ENCODE measurements at places on chromosomes 2 and 18.

- no peak for DNase-seq
Measured at GRCh38 chr2:134146620-134147019, 107.3 kb upstream of the MGAT5 start.

GRCh38 chr2:12291303-12291702 is 425.4 kb upstream of the TRIB2 start:
- no peak for DNase-seq

DNA sequence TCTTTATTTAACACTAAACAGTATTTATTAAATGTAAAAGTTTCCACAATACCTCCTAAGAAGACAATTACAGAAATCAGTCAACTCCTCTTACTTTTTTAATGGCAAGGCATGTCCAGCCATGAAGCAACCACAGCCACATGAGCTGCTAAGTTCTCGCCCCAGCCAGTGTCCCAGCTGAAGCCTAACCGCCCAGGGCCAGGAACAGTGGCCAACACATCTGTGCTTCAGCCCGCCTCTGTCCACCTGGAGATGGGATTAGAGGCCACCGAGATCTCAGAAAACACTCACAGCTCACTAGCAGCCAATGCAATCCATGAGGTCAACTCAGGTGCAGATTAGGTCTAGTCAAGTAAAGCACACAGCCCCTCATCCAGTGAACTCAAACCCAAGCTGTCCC is 40.2 kb downstream of the PID1 start:
- DNase-seq, result no peak

GRCh38 chr18:13412901-13413300 is 194.3 kb downstream of the LDLRAD4 start:
- DNase-seq, result no peak

- no peak for DNase-seq
Measured at GRCh38 chr2:70795164-70795995, 4.9 kb upstream of the FIGLA start.

DNA sequence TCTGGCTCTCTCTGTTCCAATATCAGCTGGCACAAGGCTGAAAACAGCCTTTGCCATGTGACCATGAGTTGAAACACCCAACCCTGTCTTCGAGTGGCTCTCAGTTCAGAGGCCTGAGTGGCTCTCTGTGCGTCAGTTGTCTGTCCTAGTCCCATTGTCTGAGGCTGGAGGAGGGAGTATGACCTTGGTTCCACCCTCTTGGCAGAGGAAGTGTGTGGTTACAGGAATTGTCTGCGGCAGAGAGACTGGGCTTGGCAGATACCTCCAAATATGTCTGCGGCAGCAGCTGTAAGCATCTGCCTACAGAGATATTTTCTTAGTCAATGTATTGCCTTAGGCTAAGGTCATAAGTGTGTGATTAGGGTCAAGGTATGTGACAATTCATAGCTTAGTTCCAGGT is 32.6 kb downstream of the CNGA3 start:
- DNase-seq, result no peak

- DNase-seq, result no peak
Measured at GRCh38 chr2:116952254-116952653, 862.2 kb upstream of the DDX18 start.

- DNase-seq, result no peak
Measured at GRCh38 chr18:54983791-54984190, 24.5 kb upstream of the CCDC68 start.

- peak; percentile 86 for DNase-seq
Measured at GRCh38 chr2:134670955-134671354, 47.8 kb downstream of the TMEM163 start.

DNA sequence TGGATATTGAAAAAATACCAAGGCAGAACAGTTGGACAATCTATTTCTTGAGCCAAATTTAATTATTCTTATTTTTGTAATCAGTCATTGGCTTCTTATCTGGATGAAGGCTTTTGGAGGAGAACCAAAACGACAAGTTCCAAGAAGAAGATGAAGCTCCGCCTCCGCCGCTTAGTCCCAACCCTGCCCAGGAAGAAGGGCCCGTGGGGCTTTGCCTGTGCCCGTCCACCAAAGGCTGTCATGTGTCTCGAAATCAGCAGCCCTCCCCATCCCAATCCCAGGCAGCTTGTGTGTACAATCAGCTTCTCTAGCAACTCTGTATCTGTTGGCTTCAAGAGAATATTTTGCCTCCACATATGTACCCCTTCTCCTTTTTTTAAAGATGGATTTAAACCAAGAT is 24.6 kb downstream of the PTRHD1 start:
- no peak for DNase-seq

- DNase-seq, result no peak
Measured at GRCh38 chr2:101396316-101396717, 9.0 kb upstream of the CREG2 start.

DNA sequence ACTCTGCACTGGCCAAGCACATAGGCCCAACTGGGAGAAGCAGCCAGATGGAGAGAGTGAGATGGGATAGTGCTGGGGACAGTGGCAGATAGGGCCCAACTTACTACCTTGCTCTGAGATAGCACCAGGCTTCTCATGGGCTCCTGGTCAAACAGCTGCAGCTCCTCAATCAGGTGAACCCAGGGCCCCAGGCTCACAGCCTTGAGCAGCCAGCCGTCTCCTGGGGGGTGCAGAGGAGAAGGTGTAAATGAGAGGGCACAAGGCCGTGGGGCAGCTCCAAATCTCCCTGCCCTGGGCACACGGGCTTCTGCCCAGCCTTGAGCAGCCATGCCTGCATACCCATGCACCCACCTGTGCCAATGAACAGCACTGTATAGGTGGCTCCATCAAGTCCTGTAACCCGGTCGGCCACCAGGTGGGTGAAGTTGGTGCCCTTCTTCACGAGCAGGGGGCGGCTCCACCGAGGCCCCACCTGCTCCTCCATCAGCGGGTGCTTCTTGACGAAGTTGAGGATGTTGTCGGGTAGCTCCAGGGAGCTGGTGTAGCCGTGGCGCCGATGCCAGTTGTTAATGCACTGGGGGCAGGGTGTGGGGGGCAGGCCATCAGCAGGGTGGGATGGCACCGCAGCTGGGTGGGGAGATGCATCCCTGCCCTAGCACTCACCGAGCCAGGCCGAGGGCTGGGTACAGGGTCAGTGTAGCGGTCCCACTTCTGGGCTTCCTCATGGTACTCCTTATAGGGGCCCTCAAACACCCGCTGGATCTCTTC is 5.9 kb upstream of the ANKRD39 start:
- no peak for DNase-seq

GRCh38 chr18:31454066-31454708 is 6.6 kb downstream of the DSG3 start:
- DNase-seq, result no peak

DNA sequence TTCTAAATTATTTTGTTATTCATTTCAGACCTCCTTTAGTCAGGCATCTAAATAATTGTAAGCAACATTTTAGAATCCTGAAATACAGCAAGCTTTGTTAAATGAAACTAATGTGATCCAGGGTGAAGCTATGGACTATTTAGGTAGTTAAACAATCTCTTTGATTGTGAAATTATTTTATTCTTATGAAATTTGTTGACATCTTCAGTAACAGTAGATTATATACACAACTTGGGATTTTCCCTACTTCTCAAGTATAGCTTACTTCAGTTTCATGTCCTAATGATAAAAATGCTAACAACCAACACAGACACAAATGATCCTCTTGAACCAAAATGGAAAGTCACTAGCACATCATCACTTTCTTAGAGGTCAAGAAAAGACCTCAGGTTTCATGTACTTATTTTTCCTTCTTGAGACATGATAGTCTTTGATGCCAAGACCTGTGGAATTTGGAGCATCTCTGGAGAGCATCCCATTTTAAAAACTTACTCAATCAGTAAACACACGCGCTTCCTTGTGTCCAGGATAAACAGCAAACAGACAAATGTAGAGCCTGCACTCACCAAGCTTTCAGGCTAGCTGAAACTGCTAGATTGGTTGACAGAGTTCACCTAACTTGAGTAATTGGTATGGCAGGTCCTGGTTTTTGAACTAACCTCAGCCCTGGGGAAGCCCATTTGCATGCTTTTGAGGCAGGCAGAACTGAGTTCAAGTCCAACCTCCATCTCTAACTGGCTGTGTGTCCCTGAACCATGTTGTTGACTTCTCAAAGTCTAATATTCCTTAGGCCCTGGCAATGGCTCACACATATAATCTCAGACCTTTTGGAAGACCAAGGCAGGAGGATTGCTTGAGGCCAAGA is 47.8 kb downstream of the KCTD18 start:
- no peak for DNase-seq

DNA sequence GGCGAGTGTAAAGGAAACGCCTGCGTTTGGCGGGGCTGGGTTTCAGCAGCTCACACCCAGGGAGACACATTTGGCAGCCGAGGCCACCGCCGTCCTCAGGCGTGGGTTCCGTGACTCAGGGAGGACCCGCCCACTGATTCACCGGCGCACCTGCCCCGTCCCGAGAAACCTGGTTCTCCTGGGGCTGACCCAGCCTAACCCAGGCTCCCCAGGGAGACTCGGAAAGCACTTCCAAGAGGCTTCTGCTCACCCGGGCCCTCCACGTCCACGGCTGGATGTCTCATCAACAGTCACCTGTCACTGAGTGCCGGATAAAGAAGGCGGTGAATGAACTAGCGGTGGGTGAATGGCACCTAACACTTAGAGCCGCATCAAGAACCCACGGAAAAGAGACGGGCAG is 126.4 kb upstream of the CTDP1 start:
- DNase-seq, result no peak

- no peak for DNase-seq
Measured at GRCh38 chr2:140079038-140079437, 1298.8 kb upstream of the NXPH2 start.

- no peak for DNase-seq
Measured at GRCh38 chr2:238242731-238243495, 3.1 kb upstream of the HES6 start.

- no peak for DNase-seq
Measured at GRCh38 chr2:14516844-14517243, 115.7 kb upstream of the LRATD1 start.

DNA sequence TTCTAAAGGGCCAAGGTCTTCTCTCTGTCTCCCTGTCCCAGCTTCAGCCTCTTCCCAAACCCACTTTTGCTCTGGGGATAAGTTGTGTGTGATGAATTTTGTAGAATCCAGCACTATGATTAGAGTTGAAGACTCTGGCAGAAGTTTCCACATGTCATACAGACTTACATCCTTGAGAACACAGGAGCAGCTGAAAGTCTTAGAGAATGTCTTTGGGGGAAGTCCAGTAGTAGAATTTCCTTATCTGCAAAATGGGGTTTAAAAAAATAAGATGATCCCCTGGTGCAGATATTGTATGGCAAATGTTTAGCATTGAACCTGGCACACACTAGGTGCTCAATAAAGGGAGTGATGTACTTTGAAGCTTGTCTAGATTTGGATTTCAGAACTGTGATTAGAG is 65.2 kb downstream of the TMEM247 start:
- DNase-seq, result no peak

GRCh38 chr2:19538411-19538963 is 180.1 kb upstream of the OSR1 start:
- no peak for DNase-seq

- no peak for DNase-seq
Measured at GRCh38 chr2:191436368-191437055, 191.3 kb downstream of the MYO1B start.

- DNase-seq, result no peak
Measured at GRCh38 chr2:226600184-226600583, 199.4 kb downstream of the IRS1 start.

- no peak for DNase-seq
Measured at GRCh38 chr2:236632295-236633218, 62.9 kb downstream of the ACKR3 start.

- DNase-seq, result no peak
Measured at GRCh38 chr2:238139196-238140039, 950 bp downstream of the KLHL30 start.

- DNase-seq, result no peak
Measured at GRCh38 chr2:64608867-64609226, 44.9 kb downstream of the SERTAD2 start.

DNA sequence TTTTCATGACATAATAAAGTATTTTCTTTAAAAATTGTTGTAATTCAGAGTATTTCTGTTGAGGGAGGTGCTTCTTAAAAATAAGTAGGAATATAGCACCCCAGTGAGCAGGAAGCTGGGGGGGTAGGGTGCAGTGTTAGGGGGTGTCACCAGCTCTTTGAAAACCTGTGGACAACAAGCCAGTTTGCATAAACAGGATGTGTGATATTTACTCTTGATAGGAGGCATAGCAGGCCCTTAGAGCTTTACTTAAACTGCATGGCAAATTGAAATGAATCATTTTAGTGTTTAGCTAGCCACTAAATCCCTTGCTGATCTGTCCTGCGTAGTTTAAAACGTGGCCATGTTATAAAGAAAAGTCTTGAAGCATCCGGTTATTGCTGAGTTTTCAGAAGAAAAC is 8.4 kb downstream of the TGIF1 start:
- DNase-seq, result no peak

DNA sequence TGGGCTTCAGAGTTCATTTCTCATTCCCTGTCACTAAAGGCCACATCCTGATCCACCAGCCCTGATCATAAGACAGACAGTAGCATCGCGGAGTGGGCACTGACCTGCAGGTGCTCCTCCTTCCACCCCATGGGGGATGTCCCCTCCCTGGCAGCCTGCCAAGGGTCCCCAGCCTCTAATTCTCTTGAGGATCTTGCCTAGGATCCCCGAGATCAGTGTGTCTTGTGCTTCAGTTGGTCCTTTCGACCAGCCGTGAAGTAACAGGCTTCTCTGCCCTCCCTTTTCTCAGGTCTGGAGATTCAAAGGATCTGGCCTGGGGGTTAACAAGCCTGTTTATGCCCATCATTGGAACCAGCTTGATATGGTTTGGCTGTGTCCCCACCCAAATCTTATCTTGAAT is 74.5 kb downstream of the ALPK2 start:
- DNase-seq, result no peak

DNA sequence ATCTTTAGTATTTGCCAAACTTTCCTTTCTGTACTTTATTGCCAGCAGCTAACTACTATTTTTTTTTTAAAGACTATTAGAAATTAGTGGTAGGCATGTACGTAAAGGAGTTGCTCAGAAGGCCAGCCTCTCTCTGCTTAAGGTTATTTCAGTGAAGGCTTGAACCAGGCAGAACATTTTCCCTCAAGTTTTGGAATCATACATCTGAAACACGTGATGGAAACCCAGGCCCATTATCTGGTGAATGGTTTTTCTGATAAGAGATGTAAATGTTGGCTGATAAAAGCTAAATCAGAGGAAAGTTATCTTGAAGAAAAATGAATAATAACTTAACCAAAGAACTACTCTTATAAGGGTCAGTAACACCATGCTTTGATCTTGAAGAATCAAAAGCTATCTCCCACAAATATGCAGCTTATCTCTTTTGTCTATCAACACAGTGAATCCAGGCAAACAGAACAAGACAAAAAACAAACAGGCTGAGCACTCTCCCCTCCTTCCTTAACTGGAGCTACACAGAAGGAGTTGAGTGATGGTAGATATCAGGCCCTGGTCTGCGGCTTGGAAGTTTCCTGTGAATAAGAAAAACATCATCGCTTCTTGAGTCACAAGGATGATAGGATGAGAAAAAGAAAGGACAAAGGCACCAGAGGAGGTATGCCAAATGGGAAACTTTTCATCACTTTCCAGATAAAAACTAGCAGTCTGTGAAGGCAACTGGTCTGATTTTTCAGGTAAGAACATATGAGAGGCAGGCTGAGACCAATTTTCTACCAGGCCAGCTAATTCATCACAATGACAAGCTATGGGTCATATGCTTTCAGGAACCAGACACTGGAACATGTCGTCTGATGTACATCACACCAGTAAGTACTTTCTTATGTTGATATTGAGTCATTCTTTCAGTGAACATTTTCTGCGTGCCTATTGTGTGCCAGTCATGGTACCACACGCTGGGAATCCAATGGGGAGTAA is 88.4 kb upstream of the STK17B start:
- no peak for DNase-seq

Data from cerebellar cortex (tissue), 1 donor.